ENCODE measurements at places on chromosomes 13 and 19. TPM values are rescaled to one million over a fixed set of nuclear protein-coding genes. Genes with fewer than 3 reads are reported as not detected.

Gene GAPDHS
- not detected for total RNA-seq

Gene KIR3DL2
- total RNA-seq: not detected

Gene KANK3
- 19.9 TPM for total RNA-seq

Gene RAP2A
- 15.1 TPM for total RNA-seq

Gene ZFP30
- 7.7 TPM for total RNA-seq

Gene DCLK1
- 8.4 TPM for total RNA-seq

Gene CGB2
- total RNA-seq: not detected

Gene CPAMD8
- 13.7 TPM for total RNA-seq

Gene EBI3
- 0.49 TPM for total RNA-seq

Gene RPL18A
- 767 TPM for total RNA-seq

Gene LONP1
- 104 TPM for total RNA-seq

Gene FBXO17
- total RNA-seq: 3.0 TPM

Gene SYNGR4
- not detected for total RNA-seq

Gene ITGBL1
- 2.2 TPM for total RNA-seq

Gene FPR3
- total RNA-seq: 3.6 TPM

Gene FUT3
- total RNA-seq: not detected

- no peak overlapping the region for H3K4me3 ChIP-seq
- H3K36me3 ChIP-seq: peaks cover 42% of the 10 kb centered on the region
- DNase-seq: peak; percentile 68
- peak overlapping the region; percentile 86 for H3K27ac ChIP-seq
- peaks cover 81% of the 10 kb centered on the region for H3K4me1 ChIP-seq
- H3K27me3 ChIP-seq: no peaks in the 10 kb centered on the region
Observed at GRCh38 chr13:98450539-98451111, 126.3 kb downstream of the STK24 start.

DNA sequence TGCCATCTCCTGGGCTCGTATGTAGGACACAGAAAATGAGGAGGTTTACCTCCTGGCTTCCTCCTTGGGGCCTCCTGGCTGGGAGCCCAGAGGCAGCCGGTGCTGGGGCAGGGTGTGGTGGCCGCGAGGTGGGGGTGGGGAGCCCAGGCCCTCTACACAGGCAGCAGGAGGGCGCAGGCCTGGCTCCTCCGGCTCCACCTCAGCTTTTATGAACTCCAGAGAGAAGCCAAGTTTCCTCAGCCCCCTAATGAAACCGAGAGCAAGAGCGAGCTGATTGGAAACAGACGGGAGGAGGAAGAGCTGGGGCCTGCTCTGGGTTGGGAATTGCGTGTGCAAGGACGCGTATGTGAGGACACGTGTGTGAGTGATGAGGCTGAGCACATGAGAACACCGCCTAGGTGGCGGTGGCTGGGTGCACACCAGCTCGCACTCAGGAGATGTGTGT lies 23.1 kb downstream of the LYL1 start:
- no peaks in the 10 kb centered on the region for H3K27me3 ChIP-seq
- no peak for DNase-seq
- peaks cover 28% of the 10 kb centered on the region for H3K36me3 ChIP-seq

GRCh38 chr19:3984584-3984907 lies 717 bp downstream of the EEF2 start:
- H3K36me3 ChIP-seq: peaks cover 50% of the 10 kb centered on the region
- no peak for DNase-seq
- peak overlapping the region; percentile 93 for H3K27ac ChIP-seq
- peak overlapping the region; percentile 88 for H3K4me3 ChIP-seq

DNA sequence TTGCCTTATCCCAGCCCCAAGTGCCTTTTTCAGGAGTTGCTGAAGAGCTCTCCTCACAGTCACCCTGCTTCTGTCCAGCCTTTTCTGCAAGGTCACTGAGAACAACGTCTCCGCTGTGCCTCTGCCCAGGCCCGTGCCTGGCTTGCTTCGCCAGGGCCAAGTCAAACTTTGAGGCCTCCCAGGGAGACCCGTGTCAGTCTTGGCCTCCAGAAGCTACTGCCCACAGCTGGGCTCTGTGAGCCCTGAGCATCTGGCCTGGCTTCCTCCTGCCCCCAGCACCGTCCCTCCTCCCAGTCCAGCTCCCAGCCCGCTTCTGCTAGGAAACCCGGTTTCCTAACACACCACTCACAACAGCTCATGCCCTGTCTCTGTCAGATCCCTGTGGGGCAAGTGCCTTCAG lies 165.9 kb downstream of the TEX29 start:
- no peaks in the 10 kb centered on the region for H3K36me3 ChIP-seq
- peaks cover 70% of the 10 kb centered on the region for H3K27me3 ChIP-seq
- DNase-seq: no peak
- no peaks in the 10 kb centered on the region for H3K4me1 ChIP-seq
- H3K4me3 ChIP-seq: no peak overlapping the region

DNA sequence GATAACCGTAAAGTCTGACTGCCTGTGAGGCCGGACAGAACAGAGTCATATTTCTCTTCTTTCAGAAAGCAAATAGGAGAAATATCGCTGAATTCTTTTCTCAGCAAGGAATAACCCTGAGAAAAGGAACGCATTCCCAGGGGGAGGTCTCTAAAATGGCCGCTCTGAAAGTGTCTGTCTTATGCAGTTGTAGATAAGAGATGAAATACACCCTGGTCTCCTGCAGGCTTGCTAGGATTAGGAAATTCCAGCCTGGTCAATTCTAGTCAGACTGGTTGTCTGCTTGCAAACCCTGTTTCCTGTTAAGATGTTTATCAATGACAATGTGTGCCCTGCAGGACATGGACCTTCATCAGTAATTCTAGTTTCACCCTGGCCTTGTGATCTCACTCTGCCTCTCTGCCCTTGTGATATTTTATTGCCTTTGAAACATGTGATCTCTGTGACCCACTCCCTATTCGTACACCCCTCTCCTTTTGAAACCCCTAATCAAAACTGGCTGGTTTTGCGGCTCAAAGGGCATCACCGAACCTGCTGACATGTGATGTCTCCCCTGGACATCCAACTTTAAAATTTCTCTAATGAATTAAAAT lies 934.8 kb upstream of the SPRY2 start:
- H3K27ac ChIP-seq: no peak overlapping the region
- no peaks in the 10 kb centered on the region for H3K4me1 ChIP-seq
- H3K4me3 ChIP-seq: no peak overlapping the region
- H3K27me3 ChIP-seq: no peaks in the 10 kb centered on the region
- DNase-seq: no peak

DNA sequence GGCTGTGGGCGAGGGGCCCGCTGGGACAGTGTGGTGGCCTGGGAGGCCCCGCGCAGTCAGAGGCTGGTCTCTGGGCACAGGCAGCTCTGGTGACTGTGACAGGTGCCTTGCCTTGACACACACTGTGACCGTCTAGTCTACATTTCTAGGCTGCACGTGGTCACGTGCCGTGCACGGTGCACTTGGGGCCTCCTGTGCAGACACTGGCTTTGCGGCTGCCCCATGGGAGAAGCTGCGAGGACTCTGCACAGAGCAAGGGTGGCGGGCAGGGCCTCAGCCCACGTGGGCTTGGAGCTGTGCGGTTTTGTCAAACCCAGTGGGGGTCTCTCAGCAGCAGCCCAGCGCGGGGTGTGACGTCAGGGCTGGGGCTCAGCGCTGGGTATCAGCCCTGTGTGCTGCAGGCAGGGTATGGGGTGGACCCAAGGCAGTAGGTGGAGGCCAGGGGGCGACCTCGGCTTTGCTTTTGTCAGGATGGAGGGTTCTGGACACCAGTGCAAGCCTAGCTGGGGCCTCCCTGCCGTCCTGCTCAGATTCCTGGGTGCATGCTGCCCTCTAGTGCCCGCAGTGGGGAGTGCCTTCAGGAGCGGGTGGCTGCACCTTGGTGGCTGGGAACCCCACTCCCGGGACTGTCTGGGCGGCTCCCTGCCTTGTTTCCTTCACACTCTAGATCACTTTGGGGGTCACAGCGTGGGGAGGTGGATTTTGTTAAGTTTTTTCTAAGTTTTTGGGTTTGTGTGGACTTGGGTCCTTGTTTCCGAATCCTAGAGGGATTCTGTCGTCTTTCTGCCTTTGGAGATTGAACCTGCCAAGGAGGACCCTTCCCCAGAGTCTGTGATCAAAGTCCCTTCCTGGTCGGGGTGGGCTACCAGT lies 62.6 kb downstream of the KDM4B start:
- H3K36me3 ChIP-seq: peaks cover 19% of the 10 kb centered on the region
- peaks cover 75% of the 10 kb centered on the region for H3K4me1 ChIP-seq
- H3K27me3 ChIP-seq: no peaks in the 10 kb centered on the region
- H3K27ac ChIP-seq: peak overlapping the region; percentile 78
- DNase-seq: peak; percentile 84
- no peak overlapping the region for H3K4me3 ChIP-seq

GRCh38 chr19:29587518-29587986 lies 18.5 kb upstream of the POP4 start:
- H3K4me1 ChIP-seq: no peaks in the 10 kb centered on the region
- no peak overlapping the region for H3K27ac ChIP-seq
- no peak overlapping the region for H3K4me3 ChIP-seq
- H3K27me3 ChIP-seq: peaks cover 65% of the 10 kb centered on the region
- DNase-seq: no peak

GRCh38 chr13:23433171-23434153 lies at the start of gene SACS:
Gene SACS (minus strand): TSS chr13:23433702. CDS start chr13:23411239, 22,463 bp downstream.
- no peaks in the 10 kb centered on the region for H3K36me3 ChIP-seq
- peak within 1 kb of the TSS; percentile 71 for H3K4me3 ChIP-seq
- H3K27ac ChIP-seq: peak within 1 kb of the TSS; percentile 68
- peaks cover 20% of the 10 kb centered on the region for H3K4me1 ChIP-seq

GRCh38 chr19:718251-718951 lies 9.7 kb downstream of the PALM start:
- peaks cover 12% of the 10 kb centered on the region for H3K36me3 ChIP-seq
- peaks cover 34% of the 10 kb centered on the region for H3K27me3 ChIP-seq
- no peak for DNase-seq
- H3K27ac ChIP-seq: peak overlapping the region; percentile 79
- peak overlapping the region; percentile 44 for H3K4me3 ChIP-seq

DNA sequence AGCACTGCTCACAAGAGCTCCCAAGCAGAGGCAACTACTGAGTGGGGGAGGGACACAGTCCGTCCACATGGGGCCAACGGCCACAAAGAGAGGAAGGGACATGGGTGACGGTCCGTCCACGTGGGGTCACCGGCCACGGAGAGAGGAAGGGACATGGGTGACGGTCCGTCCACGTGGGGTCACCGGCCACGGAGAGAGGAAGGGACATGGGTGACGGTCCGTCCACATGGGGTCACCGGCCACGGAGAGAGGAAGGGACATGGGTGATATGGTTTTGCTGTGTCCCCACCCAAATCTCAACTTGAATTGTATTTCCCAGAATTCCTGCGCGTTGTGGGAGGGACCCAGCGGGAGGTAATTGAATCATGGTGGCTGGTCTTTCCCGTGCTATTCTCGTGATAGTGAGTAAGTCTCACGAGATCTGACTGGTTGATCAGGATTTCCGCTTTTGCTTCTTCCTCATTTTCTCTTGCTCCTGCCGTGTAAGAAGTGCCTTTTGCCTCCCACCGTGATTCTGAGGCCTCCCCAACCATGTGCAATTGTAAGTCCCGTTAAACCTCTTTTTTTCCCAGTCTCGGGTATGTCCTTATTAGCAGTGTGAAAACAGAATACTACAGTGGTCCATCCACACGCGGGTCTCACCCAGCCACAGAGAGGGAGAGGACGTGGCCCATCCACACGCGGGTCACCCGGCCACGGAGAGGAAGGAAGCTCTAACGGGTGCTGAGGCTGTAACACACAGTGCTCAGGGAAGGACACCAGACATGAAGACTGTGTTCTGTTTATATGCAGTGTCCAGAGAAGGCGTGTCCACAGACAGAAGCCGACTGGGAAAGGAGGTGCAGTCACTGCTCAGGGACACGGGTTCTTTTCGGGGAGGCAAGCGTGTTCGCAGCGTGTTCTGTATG lies 48.5 kb downstream of the GAS6 start:
- no peak for DNase-seq
- H3K4me1 ChIP-seq: peaks cover 58% of the 10 kb centered on the region
- H3K27ac ChIP-seq: no peak overlapping the region
- H3K4me3 ChIP-seq: peak overlapping the region; percentile 41
- H3K36me3 ChIP-seq: no peaks in the 10 kb centered on the region
- no peaks in the 10 kb centered on the region for H3K27me3 ChIP-seq

DNA sequence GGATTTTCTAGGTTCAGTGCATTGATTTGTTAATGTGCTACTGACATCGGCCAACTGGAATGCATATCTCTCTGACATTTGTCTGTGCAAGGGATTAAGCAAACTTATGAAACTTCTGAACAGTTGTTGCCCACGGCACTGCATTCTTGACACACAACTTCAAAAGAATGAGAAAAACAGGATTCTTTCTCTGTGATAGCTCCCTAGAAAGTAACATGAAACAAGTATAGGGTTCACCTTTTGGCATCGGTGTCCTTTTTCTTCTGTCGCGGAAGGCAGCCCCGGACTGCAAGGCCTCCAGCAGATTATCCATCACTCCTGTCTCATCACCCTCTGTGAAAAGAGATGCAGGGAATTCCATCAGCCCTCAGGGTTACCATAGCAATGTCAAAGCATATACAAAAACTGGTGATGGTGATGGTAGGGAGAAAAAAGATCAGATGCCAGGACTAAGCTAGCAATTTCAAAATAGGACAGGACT lies 389.2 kb downstream of the DIAPH3 start:
- no peaks in the 10 kb centered on the region for H3K27me3 ChIP-seq
- DNase-seq: no peak
- H3K4me1 ChIP-seq: no peaks in the 10 kb centered on the region
- no peak overlapping the region for H3K4me3 ChIP-seq
- no peak overlapping the region for H3K27ac ChIP-seq
- H3K36me3 ChIP-seq: no peaks in the 10 kb centered on the region

DNA sequence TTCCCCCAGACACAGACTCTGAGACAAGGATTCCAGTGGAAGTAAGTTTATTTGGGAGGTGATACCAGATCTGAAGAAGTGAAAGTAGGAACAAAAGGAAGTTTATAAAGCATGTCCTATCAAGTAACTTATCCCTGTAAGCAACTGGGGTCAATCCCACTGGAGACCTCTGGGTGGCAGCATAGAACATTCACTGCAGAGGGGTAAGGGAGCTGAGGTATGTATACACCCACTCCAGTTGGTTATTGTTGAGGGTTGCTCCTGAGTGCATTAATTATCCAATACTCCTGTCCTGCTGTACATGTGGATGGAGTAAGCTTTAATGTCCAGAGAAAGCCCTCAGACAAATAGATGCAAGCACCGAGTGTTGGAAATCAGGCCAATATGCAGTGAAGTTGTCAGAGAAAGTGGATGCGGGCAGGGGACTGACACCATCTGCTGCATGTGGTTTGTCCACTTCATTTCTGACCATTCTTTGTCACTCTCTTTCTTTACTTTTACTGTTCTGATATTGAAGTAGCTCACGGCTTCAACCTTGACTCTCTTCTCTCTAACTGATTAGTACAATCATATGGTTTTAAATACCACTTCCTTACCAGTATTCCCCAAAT lies 46.7 kb downstream of the NOTCH3 start:
- H3K36me3 ChIP-seq: no peaks in the 10 kb centered on the region
- no peak for DNase-seq
- no peaks in the 10 kb centered on the region for H3K4me1 ChIP-seq
- peaks cover 9% of the 10 kb centered on the region for H3K27me3 ChIP-seq
- H3K4me3 ChIP-seq: no peak overlapping the region
